ENCODE measurements at places on chromosomes 7 and 10.

DNA sequence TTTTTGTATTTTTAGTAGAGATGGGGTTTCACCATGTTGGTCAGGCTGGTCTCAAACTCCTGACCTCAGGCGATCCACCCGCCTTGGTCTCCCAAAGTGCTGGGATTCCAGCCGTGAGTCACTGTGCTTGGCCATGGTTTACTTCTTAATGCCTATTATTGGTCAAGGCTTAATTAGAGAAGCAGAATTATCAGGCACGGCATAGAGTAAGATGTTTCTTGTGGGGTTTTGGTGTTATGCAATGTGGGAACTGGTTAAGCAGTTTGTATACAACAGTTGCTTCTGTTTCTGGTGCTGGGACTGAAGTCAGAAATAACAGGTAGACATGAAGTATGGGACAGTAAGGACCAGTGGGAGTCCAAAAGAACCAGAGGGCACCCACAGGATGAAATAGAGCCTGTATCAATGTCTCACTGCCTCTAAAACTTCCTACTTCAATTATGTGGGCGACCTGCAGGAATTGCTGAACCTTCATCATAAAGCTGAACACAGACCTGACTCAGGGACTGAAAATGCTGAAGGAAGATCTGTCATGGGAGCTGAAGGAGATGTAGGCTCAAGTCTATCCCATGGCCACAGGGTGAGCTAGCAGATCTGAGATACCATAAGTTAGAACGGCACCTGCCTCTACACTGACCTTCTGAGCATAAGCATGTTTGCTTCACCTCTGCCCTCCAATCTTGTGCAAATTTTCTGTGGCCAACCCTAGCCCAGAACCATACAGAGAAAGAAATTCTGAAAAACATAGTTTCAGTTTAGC, 38.3 kb upstream of the VCL start:
- DNase-seq: no peak

GRCh38 chr10:31697271-31698180, 231.1 kb downstream of the ARHGAP12 start:
- no peak for DNase-seq

DNA sequence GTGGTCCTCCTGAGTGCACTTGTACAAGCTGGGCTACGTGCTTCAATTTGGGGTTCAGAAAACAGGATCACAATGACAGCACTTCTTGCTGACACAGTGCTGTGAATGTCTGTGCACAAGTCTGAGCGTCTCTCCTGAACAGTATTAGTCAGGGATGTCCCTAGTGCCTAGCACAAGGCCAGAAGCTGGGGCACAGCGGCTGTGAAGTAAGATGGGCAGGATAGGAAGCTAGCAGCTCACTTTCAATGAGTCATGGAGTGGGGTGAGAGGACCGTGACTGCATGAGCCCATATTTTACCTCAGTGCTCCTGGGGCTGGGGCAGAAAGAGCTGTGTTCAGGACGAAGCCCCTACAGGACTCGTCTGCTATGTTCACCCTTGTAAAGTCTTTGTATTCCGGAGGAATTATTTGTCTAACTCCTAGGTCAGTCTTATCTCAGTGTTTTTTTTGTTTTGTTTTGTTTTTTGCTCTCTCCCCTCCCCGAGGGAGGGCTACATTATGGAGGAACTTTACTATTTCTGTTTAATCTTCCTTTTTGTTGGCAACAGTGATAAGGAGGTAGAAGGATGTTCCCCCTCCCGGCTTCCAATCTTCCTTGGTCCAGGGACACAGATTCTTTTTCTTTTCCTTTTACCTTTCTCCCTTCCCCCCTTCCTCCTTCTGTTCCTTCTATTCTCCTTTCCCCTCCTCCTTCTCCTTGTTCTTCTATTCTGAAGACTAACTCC, 2.8 kb upstream of the LRMDA start:
- no peak for DNase-seq

DNA sequence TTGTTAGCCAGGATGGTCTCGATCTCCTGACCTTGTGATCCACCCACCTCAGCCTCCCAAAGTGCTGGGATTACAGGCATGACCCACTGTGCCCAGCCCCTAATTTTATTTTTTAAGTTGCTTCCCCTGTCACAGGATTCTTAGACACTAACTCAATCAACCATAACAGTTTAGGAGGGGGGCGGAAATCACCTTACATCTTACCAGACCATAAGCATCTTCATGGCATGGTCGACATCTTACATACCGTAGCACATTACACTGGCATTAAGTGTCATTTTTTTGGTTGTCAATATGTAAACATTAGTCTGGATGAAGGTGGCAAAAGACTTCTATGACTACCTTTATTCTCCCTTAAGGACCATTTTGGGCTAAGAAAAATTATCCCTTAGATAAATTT, 95.6 kb downstream of the TRIM24 start:
- DNase-seq: no peak

- DNase-seq: no peak
Observed at GRCh38 chr10:128095753-128096469, 30.3 kb downstream of the MKI67 start.
